ENCODE measurements at places on chromosomes 6 and 20.

DNA sequence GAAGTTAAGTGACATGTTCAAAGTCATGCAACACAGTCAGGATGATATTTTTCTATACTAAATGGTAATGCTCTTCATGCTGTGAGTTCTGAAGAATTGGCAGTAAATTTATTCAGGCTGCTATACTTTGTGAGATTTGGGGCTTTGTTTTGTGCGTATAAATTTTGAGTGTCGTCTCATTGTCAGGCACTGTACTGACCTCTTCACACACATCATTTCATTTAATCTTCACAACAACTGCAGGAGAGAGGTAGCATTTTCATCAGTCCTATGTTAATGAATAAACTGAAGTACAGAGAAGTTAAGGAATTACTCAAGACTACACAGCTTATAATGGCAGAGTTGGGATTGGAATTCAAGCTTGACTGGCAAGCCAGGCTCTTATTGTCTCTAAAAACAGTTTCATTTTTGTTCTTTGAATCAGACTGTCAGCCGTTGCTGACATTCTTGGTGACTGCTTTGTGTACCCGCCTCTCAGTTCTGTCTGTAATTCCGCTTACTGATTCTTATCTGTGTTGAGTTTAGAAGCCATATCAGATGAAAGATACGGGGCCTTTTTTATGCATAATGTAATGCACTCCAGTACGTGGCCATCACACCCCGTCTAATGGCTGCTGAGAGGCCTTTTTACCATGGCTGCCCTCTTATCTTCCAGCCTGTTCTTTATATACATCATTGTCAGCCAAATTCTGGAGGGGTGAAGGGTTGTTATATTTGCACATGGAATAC lies 274.9 kb downstream of the UTRN start:
- no peak overlapping the region for H3K4me3 ChIP-seq
- peaks cover 34% of the 10 kb centered on the region for H3K36me3 ChIP-seq
- H3K27ac ChIP-seq, result no peak overlapping the region
- no peaks in the 10 kb centered on the region for H3K4me1 ChIP-seq
- H3K27me3 ChIP-seq, result no peaks in the 10 kb centered on the region

GRCh38 chr6:132187816-132188215 lies 213.5 kb downstream of the MOXD1 start:
- no peak overlapping the region for H3K4me3 ChIP-seq
- no peak overlapping the region for H3K27ac ChIP-seq
- H3K4me1 ChIP-seq, result no peaks in the 10 kb centered on the region
- H3K36me3 ChIP-seq, result no peaks in the 10 kb centered on the region
- no peak for DNase-seq
- H3K27me3 ChIP-seq, result no peaks in the 10 kb centered on the region

DNA sequence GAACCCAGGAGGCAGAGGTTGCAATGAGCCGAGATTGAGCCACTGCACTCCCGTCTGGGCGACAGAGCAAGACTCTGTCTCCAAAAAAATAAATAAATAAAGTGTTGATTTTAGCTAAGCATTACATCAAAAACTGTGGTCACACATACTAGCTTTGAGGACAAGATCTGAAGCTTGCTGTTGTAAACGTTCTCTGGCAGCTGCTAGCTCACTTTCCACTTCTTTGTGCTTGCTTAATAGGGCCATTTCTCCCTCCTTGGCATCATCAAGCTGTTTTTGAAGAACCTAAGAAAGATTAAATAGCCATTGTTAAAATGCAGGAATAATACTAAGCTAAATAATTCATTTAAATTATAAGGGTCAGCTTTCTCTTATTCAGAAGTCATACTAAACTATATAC lies 55.7 kb downstream of the FAM184A start:
- no peaks in the 10 kb centered on the region for H3K36me3 ChIP-seq
- no peak for DNase-seq
- no peak overlapping the region for H3K4me3 ChIP-seq
- no peaks in the 10 kb centered on the region for H3K4me1 ChIP-seq
- H3K27me3 ChIP-seq, result no peaks in the 10 kb centered on the region

- H3K4me1 ChIP-seq, result peaks cover 3% of the 10 kb centered on the region
- H3K27ac ChIP-seq, result no peak overlapping the region
- no peak overlapping the region for H3K4me3 ChIP-seq
These were observed 1.1 kb upstream of the SLC2A10 start for GRCh38 chr20:46708172-46708860.

DNA sequence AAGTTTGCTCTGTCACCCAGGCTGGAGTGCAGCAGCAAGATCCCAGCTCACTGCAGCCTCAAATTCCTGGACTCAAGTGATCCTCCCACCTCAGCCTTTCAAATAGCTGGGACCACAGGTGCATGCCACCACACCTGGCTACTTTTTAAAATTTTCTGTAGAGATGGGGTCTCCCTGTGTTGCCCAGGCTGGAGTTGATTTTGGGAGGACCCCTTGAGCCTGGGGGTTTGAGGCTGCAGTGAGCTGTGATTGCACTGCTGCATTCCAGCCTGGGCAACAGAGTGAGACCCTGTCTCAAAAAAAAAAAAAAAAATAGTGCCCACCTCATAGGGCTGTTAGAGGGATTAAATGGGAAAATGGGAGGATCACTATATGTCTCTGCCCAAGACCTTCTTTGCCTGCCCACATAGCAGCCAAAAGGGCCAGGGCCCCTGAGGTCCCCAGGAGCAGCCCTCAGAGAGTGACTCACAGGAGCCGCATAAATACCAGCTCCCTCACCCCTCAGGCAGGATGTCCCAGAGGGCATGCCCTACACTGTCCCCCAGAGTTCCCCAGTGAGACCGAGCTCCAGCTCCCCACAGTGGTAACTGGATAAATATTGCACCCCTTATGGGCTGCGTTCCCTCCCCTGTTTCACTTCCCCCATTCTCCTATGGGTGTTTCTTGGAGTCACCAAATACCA lies 11.7 kb upstream of the MDGA1 start:
- H3K36me3 ChIP-seq, result no peaks in the 10 kb centered on the region
- DNase-seq, result no peak
- H3K27ac ChIP-seq, result no peak overlapping the region
- H3K27me3 ChIP-seq, result no peaks in the 10 kb centered on the region
- no peak overlapping the region for H3K4me3 ChIP-seq
- peaks cover 8% of the 10 kb centered on the region for H3K4me1 ChIP-seq

GRCh38 chr20:53806683-53807401 lies 213.2 kb upstream of the ZNF217 start:
- no peak overlapping the region for H3K27ac ChIP-seq
- no peak for DNase-seq

DNA sequence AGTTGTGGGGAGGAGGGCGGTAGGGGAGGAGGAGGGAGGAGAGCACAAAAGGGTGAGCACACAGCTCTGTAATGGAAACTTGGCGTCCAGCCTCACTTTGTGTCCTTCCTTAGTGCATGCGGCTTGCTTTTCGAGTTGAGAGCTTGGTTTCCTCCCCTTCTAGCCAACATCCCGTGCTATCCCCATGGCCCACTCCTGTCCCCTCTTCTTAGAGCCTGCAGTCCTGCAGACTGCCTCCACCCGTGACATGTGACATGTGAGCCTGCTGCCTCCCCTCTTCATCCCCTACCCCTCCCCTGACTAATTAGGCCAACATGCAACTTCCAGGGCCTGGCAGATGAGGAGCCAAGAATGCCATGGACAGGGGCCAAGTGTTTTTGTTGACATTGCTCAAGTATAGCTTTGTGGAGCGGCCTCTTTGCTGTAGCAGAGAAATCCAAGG lies 63.2 kb downstream of the SLC24A3 start:
- no peak overlapping the region for H3K4me3 ChIP-seq
- no peaks in the 10 kb centered on the region for H3K36me3 ChIP-seq
- H3K4me1 ChIP-seq, result peaks cover 21% of the 10 kb centered on the region
- H3K27ac ChIP-seq, result peak overlapping the region; percentile 55
- DNase-seq, result peak; percentile 49

GRCh38 chr6:130677312-130677711 lies 149.9 kb upstream of the SMLR1 start:
- DNase-seq, result no peak
- no peaks in the 10 kb centered on the region for H3K36me3 ChIP-seq
- H3K27me3 ChIP-seq, result no peaks in the 10 kb centered on the region
- no peak overlapping the region for H3K4me3 ChIP-seq

DNA sequence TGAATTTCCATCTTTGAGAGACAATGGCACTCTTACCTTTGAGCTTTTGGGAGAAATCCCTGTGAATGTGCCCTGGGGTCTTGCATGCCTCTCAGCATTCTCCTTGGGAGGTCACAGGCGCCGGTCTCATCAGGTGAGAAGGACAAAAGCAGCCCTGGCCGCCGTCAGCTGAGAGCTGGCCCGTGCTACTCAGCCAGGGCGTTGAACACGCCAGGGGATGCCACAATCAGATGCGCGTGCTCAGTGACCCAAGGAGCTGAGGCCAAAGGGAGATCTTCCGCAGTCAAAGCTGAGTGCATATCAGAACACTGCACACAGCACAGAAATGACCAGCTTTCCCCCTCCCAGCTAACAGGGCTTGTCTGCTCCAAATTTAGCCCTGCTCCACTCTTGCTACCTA lies 253.6 kb upstream of the NOX3 start:
- no peaks in the 10 kb centered on the region for H3K36me3 ChIP-seq
- H3K4me1 ChIP-seq, result no peaks in the 10 kb centered on the region
- no peak overlapping the region for H3K27ac ChIP-seq
- DNase-seq, result no peak
